GM12878 (cell line): ENCODE measurements at places on chromosomes 1 and 21.

- DNase-seq, result no peak
Measured at GRCh38 chr1:232570007-232570406, 59.9 kb downstream of the SIPA1L2 start.

GRCh38 chr1:156386949-156387869 is 18.2 kb downstream of the RHBG start:
- DNase-seq, result no peak

- no peak for DNase-seq
Measured at GRCh38 chr1:31669786-31670592, 25.3 kb upstream of the PEF1 start.

DNA sequence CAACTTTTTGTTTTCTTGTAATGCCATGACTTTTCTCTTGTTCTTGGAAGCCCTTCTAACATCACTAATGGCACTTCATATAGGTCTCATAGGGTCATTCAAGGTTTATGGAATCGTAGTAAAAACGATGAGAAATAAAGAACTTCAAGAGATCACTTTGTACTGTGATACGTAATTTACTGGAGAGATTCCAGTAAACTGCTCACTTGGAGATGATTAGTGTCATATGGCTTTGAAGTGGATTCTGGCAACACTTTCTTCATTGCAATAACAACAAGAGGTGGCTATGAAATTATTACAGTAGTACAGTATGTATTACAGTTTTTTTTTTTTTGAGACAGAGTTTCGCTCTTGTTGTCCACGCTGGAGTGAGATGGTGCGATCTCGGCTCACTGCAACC is 103.4 kb downstream of the RUSC1 start:
- DNase-seq, result no peak

- no peak for DNase-seq
Measured at GRCh38 chr1:8203056-8203455, 114.9 kb upstream of the SLC45A1 start.

DNA sequence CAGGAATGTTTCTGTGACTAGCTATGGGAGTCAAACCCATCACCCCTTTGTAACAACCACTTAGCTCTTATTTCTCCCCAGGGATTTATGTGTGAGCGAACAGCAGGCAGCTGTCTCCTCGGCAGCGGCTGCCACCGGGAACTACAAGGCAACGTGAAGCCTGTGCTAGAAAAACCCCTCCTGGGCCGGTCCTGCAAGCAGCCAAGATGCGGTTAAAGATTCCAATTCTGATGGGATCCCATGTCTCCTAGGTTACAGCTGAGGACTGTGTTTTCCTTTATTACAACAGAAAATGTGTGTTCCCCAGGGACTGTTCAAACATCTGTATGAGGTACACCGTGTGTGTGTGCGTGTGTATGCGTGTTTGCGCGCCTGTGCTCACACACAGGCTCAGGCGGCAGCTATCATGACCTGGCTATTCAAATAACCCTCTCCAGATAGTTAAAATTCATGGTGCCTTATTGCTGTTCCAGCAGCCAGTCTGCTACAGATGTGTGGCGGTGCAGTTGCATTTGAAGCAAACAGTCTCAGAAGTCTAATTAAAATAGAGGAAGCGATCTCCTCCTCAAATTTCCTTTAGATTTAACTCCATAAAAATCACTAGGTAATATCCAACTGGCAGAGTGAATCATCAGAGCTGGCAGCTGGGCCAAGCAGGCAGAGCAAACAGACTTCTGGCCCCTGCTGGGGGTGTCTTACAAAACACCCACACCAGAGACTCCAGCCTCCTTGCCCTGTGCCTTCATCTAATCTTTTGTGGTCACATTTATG is 68.0 kb downstream of the LMX1A start:
- no peak for DNase-seq

GRCh38 chr1:151001602-151002001 is 5.1 kb downstream of the MINDY1 start:
- no peak for DNase-seq

DNA sequence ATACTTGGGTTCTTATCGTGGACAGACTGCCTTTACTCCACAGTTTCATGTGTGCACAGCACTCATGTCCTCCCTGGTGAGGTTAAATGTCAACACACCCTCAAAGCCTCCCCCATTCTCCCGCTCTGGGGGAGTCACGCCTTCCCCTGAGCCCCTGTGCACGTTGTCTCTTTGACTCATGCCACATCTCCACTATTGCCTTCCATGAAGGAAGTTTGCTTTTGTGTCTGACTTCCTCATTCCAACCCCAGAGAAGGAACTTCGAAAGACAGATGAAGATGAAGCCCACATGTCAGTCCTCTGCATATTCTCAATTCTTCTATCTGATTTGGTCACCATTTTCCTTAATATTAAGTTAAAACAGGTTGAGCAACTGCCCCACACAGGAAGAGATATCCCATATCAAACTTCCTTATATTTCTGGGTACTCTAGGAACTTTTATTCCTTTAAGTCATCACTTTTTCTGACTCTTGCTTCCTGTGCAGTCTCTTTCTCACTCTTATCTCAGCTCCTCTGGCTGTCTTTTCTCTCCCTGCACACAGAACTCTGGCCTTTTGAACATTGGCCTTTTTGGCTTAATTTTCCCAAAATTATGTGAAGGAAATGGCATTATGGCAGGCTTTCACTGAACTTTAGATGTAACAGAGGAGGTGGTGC is 41.5 kb downstream of the C4BPA start:
- no peak for DNase-seq

GRCh38 chr1:43312212-43312623 is 11.4 kb downstream of the TIE1 start:
- no peak for DNase-seq

- no peak for DNase-seq
Measured at GRCh38 chr1:210764536-210764935, 369.4 kb downstream of the KCNH1 start.

DNA sequence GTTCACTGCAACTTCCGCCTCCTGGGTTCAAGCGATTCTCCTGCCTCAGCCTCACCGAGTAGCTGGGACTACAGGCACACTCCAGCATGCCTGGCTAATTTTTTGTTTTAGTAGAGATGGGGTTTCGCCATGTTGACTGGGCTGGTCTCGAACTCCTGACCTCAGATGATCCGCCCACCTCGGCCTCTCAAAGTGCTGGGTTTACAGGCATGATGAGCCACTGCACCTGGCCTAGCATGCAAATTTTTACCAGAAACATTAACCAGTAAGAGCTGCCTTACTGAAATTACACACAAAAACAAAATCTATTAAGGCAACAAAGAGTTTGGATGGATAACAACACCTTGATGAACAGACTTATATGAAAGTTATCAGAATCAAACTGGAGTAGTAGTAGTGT is 12.1 kb downstream of the ZZZ3 start:
- DNase-seq, result no peak

DNA sequence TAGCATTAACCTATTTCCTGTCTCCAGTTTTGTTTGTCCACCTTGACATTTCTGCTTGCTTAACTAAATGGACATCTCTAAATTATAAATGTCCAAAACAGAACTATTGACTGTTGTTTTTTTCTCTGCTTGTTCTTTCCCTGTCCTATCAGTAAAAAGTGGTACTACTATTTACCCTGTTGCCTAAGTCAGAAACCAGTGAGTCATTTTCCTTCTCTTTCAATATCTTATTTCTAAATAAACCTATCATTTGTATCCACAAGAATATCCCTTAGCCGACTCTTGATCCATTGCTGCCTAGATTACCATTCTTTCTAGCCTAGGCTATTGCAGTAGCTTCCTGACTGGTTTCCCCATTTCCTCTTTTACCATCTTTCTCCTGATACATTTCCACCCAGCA is 22.5 kb downstream of the MIER1 start:
- DNase-seq, result no peak

DNA sequence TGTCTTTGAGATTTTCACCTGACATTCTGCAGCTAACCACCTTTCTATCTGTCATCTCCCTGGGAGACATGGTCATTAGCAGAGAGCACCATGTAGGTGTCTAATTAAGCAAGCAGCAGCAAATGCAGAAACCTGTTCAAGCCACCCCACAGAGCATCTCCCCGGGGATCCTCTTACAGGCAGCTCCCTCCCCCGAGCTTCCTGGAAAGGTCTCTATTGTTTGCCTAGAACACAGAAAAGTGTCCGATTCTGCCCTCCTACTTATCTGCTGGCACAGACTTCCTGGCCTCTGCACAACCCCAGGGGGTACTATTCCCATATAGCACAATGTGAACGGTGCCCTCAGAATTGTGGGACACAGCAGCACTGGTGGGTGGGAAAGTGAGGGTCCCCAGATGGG is 46.1 kb downstream of the PLEKHA6 start:
- no peak for DNase-seq

GRCh38 chr1:83118472-83118871 is 880.5 kb downstream of the TTLL7 start:
- DNase-seq, result no peak

DNA sequence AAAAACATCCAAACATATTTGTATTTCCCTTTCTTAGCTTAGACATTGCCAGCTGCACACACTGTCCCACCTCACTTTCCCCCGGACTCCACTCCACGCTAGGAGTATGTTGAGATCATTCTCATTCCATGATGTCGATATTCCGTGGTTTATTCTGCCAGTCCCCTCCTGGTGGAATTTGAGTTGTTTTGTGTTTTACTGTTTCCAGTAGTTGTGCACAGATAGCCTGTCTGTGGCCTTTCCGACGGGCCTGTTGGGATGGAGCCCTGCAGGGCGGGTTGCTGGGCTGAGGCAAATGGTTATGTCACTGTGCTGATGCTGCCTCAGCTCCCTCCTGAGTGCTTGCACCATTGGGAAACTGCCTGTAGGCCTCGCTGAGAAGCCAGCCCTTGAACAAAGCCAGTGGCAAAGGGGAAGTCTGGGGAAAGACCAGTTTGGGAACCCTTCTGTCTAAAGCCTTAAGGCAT is 12.8 kb downstream of the TRAPPC10 start:
- no peak for DNase-seq

- no peak for DNase-seq
Measured at GRCh38 chr1:22563671-22564602, 648 bp downstream of the EPHA8 start.

DNA sequence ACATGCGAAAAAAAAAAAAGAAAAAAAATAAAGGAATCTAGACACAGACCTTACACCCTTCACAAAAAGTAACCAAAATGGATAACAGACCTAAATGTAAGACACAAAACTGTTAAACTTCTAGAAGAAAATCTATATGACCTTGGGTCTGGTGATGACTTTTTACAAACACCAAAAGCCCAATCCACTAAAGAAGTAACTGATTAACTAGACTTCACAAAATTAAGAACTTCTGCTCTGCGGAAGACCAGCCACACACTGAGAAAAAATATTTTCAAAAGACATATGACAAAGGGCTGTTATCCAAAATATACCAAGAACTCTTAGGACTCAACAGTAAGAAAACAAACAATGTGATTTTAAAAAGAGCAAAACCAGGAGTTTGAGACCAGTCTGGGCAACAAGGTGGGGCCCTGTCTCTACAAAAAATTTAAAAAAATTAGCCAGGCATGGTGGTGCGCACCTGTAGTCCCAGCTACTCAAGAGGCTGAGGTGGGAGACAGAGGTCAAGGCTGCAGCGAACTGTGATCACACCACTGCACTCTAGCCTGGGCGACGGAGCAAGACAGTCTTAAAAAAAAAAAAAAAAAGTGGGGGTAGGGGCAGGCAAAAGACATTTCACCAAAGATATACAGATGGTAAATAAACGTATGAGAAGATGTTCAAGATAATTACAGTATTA is 9.8 kb downstream of the PARP1 start:
- no peak for DNase-seq

- DNase-seq, result no peak
Measured at GRCh38 chr1:43660355-43660754, 10.4 kb downstream of the KDM4A start.
